ENCODE measurements at places on chromosomes 13 and 19.

DNA sequence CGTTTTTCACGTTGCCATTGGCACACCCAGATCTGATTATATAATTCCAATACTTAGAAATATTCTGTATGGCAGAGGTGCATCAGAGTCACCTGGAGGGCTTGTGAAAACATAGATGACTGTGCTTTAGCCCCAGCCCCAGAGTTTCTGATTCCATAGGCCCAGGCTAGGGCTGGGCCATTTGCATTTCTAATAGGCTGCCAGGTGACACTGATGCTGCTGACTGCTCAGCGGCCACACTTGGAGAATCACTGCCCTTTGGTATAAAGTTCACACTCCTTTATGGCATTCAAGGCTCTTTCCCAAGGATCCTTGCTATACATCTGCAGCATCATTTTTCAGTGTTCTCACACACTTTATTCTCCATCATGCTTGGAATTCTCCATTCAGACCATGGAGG is 137.1 kb downstream of the AKAP11 start:
- no peak for DNase-seq

DNA sequence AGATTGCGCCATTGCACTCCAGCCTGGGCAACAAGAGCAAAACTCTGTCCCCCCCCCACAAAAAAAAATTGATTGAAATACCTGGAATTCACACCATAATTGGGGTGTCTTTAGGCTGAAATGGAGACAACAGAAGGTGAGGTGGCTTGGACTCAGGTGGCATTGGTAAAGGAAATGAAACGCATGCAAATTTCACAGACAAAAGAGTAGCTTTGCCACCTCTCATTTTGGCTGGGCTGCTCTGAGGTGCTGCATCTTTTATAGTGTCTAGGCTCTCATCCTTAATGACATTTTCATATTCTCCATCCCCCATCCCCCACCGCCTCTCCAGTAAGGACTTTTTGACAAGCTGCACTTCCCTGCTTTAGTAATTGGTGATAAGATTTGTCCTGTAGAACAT is 6.9 kb downstream of the UBE2L5 start:
- no peak for DNase-seq

- peak; percentile 85 for DNase-seq
Measured at GRCh38 chr13:76820759-76821158, 65.4 kb downstream of the KCTD12 start.

DNA sequence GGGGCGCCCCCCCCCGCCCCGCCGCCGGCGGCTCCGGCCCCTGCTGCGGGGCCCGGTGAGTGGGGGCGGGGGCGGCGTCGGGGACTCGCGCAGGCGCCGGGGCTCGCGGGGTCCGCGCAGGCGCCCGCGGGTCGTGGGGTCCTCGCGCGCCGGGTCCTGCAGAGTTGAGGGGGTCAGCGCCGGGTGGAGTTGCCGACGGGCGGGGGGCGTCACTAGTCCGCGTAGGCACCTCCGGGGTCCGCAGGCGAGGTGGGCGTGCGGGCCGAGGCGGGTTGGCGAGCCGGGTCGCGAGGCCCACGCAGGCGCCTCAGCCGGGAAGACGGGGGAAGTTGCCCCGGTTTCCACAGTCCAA is 365 bp downstream of the PPP6R1 start:
- no peak for DNase-seq

DNA sequence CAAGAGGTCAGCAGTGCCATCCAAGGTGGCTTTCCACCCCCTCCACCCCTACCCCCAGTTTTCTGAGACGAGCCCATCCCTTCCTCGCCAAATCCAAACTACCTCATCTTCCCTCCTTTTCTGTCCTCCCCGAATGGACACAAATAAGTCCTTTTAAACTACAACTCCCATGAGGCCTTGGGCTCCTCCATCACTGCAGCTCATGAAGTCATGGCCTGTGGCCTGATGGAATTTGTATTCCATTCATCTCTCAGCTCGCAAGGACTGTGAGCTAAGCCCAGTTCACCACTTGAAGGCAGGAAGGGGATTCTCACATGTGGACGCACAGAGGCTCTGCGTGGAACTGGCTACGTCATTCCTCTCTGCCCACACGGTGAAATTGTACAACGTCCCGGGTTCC is 12.5 kb downstream of the PTPRH start:
- DNase-seq = no peak

GRCh38 chr19:47765523-47766358 is 12.8 kb upstream of the SELENOW start:
- peak; percentile 57 for DNase-seq

DNA sequence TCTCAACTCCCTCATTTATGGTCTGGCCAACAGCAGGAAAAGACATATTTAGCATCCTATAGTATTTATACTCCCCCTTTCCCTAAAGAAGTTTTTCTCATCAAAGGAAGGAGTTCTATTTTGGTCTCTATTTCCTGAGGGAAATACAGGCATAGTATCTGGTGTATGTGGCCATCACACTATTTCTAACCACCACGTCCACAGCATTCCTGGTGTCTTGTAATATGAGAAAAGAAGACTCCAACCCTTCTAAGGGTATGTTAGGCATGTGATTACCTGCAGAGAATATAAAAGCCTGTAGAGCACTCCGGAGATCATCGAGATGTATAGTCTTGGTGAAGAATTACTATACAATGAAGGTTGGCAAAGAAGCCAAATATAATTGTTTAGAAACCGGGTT is 137.4 kb downstream of the VWA8 start:
- no peak for DNase-seq

GRCh38 chr13:102325321-102325720 is 76.5 kb downstream of the FGF14 start:
- DNase-seq = no peak

DNA sequence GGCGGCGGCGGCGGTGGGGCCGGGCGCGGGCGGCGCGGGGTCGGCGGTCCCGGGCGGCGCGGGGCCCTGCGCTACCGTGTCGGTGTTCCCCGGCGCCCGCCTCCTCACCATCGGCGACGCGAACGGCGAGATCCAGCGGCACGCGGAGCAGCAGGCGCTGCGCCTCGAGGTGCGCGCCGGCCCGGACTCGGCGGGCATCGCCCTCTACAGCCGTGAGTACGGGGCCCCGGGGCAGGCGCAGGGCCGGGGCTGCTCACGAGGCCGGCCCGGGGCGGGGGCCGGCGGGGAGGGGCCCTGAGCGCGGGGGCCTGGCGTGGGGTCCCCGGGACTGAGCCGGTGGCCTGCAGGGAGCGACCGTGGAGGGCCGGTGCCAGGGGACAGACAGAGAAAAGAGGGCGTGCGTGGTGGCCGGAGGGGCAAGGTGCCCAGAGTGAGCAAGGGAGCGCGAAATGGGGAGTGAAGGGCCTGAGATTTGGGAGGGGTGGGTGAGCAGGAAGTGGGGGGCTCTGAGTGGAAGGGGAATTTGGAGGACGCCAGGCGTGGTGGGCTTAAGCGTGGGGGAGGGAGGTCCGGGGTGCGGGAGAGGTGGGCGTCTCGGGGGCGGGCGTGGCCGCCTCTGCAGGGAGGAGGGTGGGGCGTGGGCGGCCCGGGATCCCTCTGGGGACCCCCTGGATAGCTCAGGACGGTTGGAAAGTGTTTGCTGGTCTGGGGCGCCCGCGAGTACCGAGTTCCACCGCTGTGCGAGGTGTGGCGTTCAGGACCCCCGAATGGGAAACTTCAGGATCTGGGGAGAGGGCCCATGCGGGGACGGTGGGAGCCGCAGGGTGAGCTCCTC is 575 bp downstream of the CARM1 start:
- DNase-seq = no peak

- DNase-seq = no peak
Measured at GRCh38 chr19:42285541-42285941, 16.4 kb upstream of the PRR19 start.

Measured in muscle of back (tissue), 13 donors.